ENCODE measurements at places on chromosomes 16 and 17.

- no peak for DNase-seq
These were observed 264.0 kb downstream of the XYLT1 start for GRCh38 chr16:17206712-17207111.

DNA sequence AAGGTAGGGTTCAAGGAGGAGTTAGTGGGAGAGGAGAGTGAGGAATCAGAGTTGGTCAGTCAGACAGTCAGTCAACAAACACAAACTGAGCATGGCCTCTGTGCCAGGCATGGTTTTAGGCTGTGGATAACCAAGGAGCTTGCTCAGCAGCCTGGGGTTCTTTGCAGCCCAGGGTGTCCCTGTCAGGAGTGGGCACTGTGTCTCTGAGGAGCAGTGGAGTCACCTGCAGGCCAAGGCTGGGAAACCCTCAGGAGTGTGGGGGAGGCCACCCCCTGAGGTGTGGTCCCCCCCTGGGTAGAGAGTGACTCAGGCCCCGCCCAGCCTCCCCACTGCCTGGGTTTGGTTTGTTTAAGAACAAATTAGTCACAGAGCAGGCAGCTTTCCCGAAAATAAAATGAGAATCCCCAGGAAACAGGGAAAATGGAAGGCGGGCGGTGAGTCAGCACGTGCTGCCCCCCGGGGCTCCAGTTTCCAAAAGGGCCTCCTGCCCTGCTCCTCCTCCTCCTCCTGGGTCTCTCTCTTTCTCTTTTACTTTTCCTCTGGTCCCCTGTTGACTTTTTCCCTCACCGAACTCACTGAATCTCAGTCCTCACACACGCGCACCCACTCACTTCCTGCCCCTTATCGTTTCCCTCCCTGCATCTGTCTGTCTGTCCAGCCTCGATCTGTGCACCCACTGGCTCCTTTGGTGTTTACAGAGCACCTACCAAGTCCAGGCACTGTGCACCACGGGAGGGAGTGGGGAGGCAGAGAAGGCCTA lies 44.3 kb downstream of the SOCS3 start:
- no peak for DNase-seq

- DNase-seq = no peak
These were observed 6.7 kb downstream of the CACNG3 start for GRCh38 chr16:24262816-24263215.

DNA sequence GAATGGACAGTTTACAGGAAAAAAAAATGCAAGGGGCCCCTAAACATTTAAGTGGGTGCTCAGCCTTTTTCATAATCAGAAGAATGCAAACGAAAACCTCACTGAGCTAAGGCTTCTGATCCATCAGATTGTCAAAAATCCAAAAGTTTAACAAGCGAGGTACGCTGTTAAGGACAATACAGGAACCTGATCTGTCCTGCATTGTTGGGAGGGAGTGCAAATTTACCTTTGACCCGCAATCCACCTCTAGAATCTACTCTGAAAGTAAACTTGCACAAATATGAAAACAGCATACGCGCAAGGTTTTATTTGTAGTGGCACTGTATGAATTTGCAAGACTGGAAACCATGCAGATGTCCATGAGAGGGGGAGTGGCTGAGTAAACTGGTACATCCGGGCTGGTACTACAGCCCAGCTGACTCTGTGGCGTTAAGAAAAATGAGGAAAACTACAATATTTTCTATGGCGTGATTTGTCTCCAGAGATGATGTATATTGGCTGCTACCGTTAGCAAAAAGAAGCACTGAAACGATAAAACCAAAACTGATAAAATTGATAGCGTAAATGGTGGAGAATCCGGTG lies 28.8 kb upstream of the ST6GALNAC1 start:
- DNase-seq = no peak

DNA sequence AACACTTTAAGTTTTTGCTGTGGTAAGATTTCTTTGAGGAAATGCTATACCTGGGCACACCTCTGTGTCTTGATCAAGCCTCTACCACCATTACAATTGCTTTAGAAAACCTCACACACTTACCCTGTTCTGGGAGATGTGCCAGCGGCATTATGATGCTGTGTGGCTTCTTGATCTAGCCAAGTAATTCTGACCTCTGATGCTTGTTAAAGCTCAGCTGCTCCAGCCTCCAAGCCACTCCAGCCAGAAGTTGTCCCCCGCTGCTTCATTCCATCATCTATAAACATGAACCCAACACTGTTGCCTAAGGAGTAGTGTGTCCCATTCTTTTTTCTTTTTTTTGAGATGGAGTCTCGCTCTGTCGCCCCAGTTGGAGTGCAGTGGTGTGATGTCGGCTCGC lies 60.1 kb downstream of the CYLD start:
- DNase-seq = no peak

DNA sequence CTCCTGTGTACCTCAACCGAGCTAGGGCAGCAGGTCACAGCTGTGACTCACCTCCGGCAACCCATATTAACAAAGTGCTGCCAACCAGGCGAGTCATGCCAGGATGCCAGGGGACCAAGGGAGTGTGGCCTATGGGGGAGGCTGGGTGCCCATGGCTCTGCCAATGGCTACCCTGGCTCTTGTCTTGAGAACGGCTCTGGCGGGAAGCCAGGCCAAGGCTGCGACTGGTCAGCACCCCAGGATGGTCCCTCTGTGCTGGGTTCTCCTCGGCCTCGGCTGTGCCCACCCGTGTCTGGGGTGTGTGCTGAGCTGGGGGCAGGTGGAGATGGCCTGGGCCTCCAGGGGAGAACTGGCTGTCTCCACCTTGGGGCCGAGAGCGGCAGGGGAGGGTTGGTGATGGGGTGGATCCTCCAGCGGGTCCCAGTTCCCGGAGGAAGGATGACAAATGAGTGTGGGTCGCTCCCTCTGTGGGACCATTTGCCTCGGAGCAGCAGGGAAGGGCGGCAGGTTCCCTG lies 75.8 kb downstream of the MRC2 start:
- DNase-seq = no peak

GRCh38 chr16:14071576-14072271 lies 605 bp downstream of the MRTFB start:
- DNase-seq = no peak

GRCh38 chr16:68724797-68725196 lies 12.3 kb upstream of the CDH1 start:
- no peak for DNase-seq

- no peak for DNase-seq
These were observed 44.1 kb upstream of the DOC2B start for GRCh38 chr17:225551-225950.

- no peak for DNase-seq
These were observed 18.9 kb downstream of the KIAA0513 start for GRCh38 chr16:85046472-85046916.

DNA sequence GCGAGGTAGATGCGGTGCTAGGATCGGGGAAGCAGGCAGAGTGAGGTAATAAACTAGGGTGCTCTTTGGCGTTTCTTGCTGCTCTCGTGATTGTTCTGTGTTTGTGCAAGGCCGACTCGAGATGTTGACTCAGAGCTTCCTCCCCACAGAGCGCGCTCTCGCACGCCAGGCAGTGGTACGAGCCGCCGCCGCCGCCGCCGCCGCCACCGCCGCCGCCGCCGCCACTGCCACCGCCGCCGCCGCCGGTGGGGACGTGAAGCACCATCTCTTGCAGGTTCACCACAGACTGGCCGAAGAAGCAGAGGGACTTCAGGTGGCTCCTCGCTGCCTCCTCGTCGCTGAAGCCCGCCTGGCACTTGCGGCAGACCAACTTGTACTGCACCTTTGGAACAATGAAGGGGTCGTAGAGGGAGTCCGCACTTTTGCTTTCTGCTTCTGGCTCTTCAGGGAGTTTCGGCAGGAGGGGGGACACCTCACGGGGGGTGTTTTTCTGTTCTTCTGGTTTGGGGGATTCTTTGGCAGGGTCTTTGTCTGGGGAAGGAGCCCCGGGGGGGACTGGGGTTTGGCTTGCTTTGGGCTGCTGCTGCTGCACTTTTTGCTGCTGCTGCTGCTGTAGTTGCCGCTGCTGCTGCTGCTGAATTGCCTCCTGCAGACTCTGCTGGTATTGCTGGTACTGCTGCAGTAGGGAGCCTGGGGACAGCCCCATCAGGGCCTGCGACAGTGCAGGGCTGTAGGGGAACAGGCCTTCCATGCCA lies 260.2 kb downstream of the ZFHX3 start:
- peak; percentile 35 for DNase-seq

GRCh38 chr16:1147027-1147426 lies 5.9 kb upstream of the CACNA1H start:
- DNase-seq = no peak

Measured in activated gamma-delta T cell treated with anti-CD3 and anti-CD28 coated beads, Interleukin-2, amount 50 U/mL, for 16 hours (primary cell).